ENCODE measurements at places on chromosomes 6 and 20.
A peak's percentile ranks its signal among the peaks of the same experiment; 100 is the strongest.

GRCh38 chr20:31948008-31948407 lies 3.8 kb downstream of the PDRG1 start:
- DNase-seq = no peak

- DNase-seq = no peak
Observed at GRCh38 chr20:6993511-6993910, 226.0 kb downstream of the BMP2 start.

DNA sequence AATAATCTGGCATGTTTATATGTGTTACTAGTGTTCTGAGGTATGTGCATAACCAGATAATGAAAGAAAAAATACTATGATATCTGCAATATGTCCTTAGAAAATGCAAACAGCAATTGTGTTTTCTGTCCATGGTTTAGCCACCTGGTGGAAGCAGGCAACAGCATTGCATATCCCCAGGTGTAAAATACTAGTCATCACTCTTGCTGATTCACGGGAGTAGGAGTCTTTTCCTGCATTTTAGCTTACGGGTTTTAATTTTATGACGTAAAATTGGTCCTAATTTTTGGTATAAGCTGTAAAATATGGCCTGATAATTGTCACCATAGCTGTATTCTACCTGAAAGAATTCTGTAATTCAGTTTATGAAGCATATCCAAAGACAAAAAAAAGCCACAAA lies 2.5 kb downstream of the RNF182 start:
- no peak for DNase-seq

DNA sequence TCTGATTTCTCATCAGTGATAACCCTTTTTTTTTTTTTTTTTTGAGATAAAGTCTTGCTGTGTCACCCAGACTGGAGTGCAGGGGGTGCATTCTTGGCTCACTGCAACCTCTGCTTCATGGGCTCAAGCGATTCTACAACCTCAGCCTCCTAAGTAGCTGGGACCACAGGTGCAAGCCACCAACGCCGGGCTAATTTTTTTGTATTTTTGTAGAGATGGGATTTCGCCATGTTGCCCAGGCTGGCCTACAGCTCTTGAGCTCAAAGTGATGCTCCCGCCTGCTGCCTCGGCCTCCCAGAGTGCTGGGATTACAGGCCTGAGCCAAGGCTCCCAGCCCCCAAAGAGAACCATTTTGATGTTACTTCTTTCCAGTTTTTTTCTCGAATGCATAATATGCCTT lies 2.2 kb downstream of the FABP7 start:
- DNase-seq = no peak

DNA sequence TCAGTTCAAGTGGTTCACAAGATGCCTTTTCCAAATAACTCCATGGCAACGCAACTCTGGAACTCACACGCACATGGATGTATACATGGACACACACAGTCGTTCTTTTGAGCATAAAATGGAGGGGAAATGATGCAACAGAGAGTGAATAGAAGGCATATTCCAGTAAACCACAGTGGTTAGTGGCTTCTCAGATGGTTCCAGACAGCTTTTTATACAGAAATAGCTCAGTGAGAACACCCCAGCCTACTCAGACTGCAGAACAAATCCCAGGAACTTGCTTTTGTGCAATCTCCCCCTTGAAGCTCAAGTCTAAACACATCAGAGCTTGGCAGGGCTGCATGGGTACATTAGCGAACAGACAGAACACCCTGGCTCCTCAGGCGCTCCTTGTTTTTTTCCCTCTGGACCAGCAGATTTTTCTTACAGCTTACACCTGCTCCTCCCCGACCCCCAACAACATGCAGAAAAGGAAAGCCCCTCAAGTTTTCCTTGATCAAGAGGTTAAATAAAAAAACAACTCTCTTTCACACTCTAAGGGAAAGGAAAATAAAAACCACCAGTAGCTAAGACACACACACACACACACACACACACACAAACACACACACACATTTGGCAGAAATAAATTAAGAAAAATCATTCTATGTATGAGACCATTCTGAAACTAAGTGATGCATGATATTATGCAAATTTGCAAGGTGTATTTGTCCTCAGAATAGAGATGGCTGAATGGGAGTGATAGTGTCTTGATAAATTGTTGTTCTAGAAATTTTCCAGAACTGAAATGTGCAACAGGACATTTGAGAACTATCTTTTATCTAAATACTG lies 51.2 kb upstream of the RANBP9 start:
- DNase-seq = peak; percentile 59

DNA sequence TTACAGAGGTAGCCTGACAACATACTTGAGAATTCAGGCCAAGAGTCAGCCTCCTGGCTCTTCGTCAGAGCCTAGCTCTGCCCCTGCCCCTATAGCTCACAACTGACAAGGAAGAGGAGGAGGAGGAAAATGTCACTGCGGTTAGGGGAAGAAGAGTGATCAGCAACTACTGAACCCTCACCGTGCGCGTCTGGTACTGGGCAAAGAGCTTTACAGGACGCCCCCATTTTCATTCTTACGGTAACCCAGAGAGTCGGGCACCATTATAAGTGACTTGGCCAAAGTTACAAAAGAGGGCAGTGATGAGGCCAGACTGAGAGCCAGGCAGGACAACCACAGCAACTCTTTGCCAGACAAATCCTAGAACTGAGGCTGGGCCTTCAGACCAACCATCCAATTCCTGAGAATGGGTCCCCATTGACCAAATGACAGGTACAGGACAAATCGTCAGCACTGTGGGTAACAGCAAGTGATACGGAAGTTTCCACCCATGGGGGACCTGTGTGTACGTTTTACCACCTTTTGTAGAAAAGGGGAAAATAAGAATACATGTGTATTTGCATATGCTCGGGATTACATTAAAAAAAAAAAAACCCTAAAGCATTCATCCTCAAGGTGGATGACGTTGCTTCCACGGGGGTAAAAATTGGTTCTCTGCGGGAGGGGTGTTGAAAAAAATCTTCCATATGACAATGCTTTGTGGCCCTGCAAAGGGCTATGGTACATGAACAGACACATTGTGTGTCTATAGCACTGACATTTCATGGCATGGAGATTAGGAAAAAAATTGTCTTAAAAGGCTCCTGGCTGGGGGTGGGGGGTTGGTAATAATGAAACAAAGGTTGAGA lies 118.0 kb downstream of the NFATC2 start:
- no peak for DNase-seq

- DNase-seq = no peak
Observed at GRCh38 chr20:19816386-19816785, 58.3 kb downstream of the RIN2 start.

DNA sequence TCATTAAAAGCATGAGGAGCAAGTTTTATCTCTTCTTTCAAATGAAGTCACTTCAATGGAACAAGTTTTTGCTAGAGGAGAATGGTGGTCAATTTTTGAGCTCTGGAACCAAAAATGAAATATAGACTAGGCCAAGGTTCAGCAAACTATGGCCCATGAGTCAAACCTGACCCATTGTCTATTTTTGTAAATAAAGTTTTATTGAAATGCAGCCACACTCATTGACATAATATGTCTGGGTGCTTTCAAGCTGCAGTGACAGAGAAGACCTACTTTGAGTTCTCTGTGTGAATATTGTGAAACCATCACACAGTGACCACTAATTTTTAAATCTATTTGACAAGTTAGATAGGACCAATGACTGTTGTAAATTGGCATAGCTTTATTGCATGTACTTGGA lies 13.4 kb downstream of the RAE1 start:
- DNase-seq = no peak

- DNase-seq = no peak
Observed at GRCh38 chr6:79048611-79049010, 29.4 kb downstream of the PHIP start.

DNA sequence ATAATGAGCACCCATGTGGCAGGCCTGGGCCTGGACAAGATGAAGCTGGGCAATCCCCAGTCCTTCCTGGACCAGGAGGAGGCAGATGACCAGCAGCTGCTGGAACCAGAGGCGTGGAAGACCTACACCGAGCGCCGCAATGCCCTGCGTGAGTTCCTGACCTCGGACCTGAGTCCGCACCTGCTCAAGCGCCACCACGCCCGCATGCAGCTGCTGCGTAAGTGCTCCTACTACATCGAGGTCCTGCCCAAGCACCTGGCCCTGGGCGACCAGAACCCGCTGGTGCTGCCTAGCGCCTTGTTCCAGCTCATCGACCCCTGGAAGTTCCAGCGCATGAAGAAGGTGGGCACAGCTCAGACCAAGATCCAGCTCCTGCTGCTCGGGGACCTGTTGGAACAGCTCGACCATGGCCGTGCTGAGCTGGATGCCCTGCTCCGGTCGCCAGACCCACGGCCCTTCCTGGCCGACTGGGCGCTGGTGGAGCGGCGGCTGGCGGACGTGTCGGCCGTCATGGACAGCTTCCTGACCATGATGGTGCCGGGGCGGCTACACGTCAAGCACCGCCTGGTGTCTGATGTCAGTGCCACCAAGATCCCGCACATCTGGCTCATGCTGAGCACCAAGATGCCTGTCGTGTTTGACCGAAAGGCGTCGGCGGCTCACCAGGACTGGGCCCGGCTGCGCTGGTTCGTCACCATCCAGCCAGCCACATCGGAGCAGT lies 1.9 kb downstream of the FNDC11 start:
- DNase-seq = no peak

DNA sequence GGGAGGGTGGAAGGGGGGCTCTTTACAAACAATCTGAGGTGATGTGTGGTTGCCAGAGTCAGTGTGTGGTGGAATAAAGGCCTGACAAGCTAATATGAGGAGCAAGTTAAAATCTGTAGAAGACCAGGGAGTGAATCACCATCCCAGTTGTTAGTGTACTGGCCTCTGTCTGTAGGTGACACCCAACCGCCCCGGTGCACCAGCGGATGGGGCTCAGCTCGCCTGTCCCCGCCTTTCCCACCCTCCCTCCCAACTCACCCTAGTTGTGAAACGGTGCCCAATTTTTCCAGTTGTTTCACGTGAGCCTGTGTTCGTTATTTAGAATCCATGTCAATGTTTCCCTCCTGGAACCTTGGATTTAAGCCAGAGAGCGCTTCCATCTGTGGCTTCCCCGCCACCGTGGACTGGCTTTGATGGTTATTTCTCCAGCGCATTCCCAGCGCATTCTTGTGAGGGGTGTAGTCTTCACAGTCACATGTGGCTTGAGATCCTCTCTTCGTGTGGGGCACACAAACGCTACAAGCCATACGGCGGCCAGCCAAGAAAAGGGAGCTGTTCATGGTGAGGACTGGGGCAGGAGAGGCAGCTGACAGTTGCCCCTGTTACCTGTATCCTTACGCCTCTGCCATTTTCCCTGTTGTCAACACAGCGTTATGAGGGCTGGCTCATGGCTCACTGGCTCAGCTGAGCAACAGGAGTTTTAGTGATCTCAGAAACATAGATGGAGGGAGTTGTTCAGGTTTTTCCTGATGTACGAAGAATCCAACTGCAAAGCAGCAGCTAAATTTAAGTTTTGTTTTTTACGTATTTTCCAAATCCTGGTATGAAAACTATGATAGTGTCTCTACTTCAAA lies 137.6 kb downstream of the ZDHHC14 start:
- no peak for DNase-seq

DNA sequence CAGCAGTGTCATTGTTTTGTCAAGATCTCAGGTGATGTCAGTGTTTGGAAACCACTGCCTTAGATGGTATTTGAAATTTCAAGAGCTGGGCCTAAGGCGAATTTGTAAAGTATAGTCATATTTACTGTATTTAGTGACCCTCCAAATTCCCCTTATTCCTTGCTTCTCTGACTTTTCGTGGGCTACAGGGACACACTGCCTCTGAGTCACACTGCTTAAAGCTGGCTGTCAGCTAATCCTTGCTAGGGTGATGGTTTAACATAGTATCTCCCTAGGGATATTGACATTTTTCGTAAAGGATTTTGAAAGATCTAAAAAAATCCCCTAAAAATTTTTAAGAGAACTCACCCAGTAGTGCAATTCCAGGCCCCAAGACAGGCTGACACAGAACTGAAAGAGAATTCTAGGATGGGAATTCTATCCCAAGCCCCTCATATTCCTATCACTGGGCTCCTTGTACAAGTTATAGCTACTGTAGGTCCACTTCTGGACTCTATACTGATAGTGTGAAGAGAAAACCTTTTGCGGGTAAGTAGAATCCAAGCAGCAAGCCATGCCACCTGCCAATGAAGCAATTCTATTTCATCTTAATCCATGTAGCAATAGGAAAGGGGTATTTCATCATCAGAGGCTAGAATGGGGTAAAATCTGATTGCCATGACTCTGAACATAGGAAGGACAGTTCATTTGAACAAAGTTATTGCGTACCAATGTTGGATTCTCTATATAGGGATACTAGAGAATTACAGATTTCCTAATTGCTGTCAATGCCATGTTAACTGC lies 4.3 kb downstream of the BMP6 start:
- no peak for DNase-seq

DNA sequence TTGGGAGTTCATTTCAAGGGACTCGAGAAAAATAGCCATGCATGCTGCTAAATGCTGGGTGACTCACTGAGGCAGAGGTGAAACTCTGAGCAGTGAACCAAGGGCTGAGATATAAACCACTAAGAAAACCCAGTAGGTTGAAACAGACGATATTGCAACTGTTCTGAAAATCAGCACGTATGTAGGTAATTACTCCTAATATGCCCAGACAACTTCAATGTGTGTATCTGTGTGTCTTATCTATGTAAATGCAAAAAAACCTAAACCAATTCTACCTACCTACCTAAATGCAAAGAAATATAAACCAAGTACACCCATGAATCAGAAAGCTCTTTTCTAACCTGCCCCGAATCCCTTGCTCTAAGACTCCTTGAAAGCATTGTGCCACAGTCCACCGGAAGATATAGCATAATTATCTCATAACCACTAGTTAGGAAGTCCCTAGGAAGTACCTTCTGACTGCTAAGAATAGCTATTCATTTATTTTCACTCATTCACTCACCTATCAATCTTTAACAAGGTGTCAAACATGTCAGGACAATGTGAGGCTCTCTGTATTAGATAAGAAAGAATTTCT lies 458.7 kb upstream of the RUNX2 start:
- peak; percentile 25 for DNase-seq

DNA sequence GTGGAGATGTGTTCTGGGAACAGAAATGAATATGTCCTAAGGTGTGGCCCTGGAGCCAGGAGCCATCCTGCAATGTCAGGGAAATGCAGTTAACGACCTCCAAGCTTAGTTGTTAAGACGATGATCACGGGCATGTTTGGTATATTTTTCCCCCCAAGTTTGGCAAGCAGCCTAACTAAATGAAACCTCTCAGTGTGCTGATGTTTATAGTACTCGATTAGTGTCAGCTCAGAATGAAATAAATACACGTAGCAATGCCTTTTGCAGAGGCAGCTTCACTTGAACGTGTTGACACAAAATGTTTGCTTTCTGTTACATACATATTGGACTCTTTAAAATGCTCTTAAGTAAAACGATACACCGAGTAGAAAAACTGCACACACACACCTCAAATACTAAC lies 76.2 kb upstream of the OLIG3 start:
- DNase-seq = no peak

GRCh38 chr6:9373308-9373707 lies 938.0 kb upstream of the SLC35B3 start:
- no peak for DNase-seq

GRCh38 chr6:105869835-105870440 lies 216.2 kb upstream of the PRDM1 start:
- no peak for DNase-seq
